T-helper 1 cell (primary cell): ENCODE measurements at places on chromosomes 6 and 20.
A peak's percentile ranks its signal among the peaks of the same experiment; 100 is the strongest.

- no peak for DNase-seq
Observed at GRCh38 chr6:123017104-123017682, 21.2 kb downstream of the CLVS2 start.

GRCh38 chr6:74598462-74599393, 607.1 kb downstream of the COL12A1 start:
- no peak for DNase-seq

- DNase-seq = no peak
Observed at GRCh38 chr20:2559651-2560050, 23.3 kb downstream of the TMC2 start.

DNA sequence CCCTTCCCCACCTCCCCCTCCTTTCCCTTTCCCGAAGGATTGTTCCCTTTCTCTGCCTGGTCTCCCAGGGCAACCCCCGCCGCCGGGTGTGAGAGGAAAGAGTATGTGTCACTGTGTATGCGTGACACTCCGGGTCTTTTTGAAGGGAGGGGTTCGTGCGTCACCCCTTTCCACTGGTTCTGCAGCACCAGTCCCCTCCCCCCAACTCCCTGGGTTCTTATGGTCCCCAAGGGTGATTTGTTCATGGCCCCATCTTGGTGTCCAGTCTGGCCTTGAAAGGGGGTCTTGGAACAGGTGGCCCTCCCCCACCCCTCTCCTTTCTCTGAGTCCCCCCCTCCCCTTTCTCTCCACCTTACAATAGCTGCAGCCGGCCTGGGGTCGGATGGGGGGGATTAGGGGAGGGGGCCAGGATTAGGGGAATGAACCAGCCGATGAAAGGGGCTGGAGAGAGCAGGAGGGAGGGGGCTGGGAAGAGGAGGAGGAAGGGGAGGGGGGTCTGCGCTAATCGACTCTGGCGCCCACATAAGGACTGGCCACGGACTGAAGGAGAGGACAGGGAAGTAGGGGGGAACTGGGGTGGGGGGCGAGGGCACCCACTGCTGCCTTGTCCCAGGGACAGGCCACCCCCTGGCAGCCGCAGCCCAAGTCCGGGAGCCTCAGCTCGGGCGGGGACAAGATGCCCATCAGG, 1.3 kb upstream of the RING1 start:
- DNase-seq = no peak

GRCh38 chr6:149147938-149148718, 169.4 kb upstream of the TAB2 start:
- no peak for DNase-seq

DNA sequence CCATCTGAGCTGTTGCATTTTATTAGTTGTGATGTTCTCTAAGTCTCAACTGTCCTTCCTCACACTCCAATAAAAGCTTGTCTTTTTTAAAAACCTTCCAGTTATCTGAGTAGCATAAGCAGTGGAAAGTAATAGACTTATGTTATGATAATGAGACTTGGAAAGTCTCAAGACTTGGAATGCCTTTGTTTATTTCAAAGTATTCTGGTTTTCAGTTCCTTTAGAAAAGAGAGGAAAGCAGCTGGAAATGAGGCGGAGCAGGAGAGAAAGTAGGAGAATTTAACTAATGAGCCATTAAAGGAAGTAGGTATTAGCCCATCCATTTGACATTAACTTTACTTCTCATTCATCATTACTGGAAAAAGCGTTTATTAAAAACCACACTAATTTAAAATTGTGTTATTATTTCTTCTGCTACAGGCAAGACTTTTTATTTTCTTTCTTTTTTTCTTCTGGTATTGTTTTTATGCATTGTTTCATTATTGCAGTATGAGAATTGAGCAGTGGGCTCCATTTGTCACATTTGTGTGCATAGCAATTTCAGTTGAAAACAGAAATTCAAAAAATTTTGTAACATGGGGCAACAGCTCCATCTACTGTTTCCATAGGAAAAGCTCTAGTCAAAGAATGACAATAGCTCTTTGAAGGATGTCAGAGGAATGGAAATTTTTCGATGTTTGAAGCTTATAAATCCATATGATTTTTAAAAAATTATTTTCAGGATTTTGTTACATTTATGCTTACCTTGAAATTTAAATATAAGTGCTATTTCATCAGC, 194.8 kb downstream of the COL9A1 start:
- DNase-seq = no peak

GRCh38 chr6:137261361-137261760, 42.2 kb upstream of the IFNGR1 start:
- no peak for DNase-seq

GRCh38 chr6:158660333-158660754, 10.5 kb downstream of the SYTL3 start:
- DNase-seq = peak; percentile 55

DNA sequence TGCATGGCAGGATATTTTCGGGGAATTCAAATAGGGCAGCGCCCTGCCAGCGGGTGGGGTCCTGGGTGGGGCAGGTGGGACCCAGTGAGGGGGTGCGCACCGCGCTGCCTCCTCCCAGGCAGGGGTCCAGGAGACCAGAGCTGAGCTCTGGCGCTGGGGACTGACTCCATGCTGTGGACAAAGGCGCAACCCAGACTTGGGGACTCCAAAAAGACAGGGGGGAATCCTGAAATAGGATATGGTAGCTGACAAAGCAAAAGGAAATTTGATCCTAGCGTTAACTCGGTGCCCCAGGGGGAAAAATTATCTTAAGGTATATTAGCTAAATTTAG, 23.6 kb downstream of the TFAP2A start:
- DNase-seq = no peak

- no peak for DNase-seq
Observed at GRCh38 chr20:16612706-16613105, 39.5 kb upstream of the KIF16B start.

- no peak for DNase-seq
Observed at GRCh38 chr20:64108731-64109681, 1.6 kb upstream of the NPBWR2 start.

- no peak for DNase-seq
Observed at GRCh38 chr6:19515939-19516338, 321.2 kb upstream of the ID4 start.

DNA sequence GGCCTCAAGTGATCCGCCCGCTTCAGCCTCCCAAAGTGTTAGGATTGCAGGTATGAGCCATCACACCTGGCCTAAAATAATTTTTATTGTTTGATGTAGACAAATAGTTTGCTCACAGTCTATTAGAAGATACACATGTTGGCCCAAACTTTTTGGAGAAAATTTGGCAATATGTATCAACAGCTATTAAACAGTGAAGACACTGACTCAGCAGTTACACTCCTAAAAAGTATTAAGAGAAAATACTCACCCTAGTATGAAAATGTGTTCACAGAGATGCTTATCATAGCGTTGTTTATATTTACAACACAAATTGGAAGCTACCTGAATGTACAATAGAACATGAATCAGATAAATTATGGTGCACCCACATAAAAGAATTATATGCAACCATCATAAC, 173.1 kb downstream of the WDR27 start:
- DNase-seq = no peak

- no peak for DNase-seq
Observed at GRCh38 chr6:99241905-99242534, 107.5 kb downstream of the FAXC start.

DNA sequence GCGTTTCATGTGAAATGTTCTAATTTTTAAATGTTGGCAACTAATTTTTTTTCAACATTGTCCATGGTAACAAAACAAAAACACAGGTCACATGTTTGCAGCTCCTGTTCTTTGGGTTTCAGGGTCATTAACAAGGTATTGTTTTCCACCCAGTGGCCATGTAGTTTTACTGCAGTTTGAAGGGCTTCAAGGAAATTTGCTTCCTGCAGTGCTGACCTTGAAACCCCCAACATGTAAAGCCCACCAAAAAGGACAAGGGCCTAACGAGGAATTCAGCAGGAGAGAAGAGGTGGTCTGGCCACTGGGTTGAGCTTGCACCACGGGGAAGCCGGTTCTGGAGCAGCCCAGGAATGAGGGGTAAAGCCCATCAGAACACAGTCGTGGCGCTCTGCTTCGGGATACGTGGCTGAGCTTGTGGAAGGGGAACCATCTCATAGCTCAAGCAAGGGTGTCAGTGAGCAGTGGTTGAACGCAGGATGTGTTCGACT, 13.9 kb upstream of the KLHL31 start:
- DNase-seq = no peak
